Glutamatergic neuron (in vitro differentiated cells): ENCODE measurements at places on chromosomes 6 and 20. TPM values are rescaled to one million over a fixed set of nuclear protein-coding genes. Genes with fewer than 3 reads are reported as not detected.

GRCh38 chr20:44069203-44070011 is 117.6 kb downstream of the JPH2 start:
- no peaks in the 10 kb centered on the region for H3K36me3 ChIP-seq
- no peak overlapping the region for H3K27ac ChIP-seq
- H3K4me3 ChIP-seq, result no peak overlapping the region
- no peaks in the 10 kb centered on the region for H3K4me1 ChIP-seq
- DNase-seq, result no peak

DNA sequence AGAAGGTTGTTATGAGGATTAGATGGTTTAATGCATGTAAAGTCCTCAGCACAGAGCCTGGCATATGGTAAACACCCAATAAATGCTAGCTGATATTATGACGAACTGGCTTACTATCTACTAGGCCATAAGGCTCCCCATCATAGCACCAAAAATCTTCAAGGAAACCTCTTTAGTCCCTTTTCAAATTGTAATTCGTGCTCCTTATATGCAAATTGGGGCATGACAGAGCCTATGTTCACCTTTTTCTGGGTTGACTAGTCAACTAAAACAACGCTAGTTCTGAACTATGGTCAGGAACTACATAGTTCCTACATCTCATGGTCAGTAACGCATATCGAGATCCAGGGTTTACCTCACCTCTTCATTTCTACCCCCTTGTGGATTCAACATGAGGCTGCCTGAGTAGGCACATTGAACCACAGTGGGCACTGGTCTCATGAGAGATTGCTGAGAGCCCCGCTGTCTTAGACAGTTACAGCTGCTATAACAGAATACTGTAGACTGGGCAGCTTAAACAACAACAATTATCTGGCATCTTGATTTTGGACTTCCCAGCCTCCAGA is 97.2 kb upstream of the TNFAIP3 start:
- H3K27ac ChIP-seq, result no peak overlapping the region
- H3K4me3 ChIP-seq, result no peak overlapping the region
- no peaks in the 10 kb centered on the region for H3K4me1 ChIP-seq
- DNase-seq, result no peak
- H3K36me3 ChIP-seq, result no peaks in the 10 kb centered on the region
- peaks cover 2% of the 10 kb centered on the region for H3K27me3 ChIP-seq

IPCEF1 gene
- 0.61 TPM for total RNA-seq

DEF6 gene
- total RNA-seq, result 1.8 TPM
